ENCODE measurements at places on chromosomes 12 and 14.

- DNase-seq = no peak
Measured at GRCh38 chr12:82359115-82359478, 768 bp downstream of the METTL25 start.

- no peak for DNase-seq
Measured at GRCh38 chr12:111792155-111792855, 25.6 kb downstream of the ALDH2 start.

DNA sequence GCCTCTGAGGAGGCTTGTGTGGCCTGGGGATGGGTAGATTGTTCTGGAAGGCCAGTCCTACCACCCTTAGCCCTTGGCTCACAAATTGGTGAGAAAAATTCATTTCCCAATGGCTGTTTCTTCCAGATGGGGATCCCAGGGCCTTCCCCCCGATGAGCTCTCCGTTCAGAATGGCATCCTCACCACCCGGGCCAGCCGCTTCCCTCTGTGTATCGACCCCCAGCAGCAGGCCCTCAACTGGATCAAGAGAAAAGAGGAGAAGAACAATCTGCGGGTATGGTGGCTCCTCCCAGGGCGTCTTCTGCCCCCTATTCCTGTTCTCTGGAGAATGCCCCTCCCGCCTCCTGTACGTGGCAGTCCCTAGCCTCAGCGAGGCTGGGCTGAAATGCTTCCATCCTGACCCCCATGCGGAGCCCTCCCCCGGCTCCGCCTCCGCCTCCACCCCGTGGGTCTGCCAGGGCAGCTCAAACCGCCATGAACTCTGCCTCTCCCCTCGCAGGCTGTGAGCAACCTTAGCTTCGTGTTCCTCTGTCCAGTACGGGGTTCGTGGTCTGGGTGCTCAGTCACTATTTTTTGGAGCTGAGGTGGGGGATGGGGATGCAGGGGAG is 57.8 kb downstream of the CCDC92 start:
- DNase-seq = no peak

- no peak for DNase-seq
Measured at GRCh38 chr12:7039403-7039802, 21.1 kb upstream of the C1S start.

- DNase-seq = no peak
Measured at GRCh38 chr12:9347328-9348127, 139.3 kb upstream of the PZP start.

DNA sequence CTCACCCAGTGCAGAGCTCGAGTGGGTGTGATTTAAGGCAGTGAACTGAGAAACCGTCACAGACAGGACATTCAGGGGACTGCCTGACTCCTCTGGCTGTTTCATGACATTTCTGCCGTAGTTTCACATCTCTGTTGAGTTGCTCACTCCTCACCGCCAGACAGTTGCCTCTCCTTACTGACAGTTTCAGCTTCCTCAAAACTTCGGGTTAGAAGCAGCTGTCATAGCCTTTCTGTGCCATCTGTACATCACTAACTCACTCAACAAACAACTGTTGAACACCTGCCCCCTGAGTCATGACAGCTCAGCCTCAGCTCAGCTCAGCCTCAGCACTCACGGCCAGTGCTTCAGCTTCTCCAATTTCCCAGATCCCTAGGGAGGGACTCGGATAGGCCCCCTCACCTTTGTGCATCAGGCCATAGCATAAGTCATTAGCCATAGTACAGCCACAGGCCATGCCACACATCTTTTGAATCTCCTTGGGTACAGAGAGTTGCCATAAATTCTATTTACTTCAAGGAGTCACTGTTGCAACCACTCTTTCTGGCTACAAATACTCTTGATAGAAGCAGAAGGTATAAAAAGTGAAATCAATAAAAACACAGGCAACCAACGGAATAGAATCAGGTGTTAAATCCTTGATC is 6.2 kb upstream of the SLC15A4 start:
- no peak for DNase-seq

GRCh38 chr12:119082496-119082895 is 96.2 kb upstream of the HSPB8 start:
- no peak for DNase-seq

- DNase-seq = no peak
Measured at GRCh38 chr14:103989034-103989433, 46.7 kb upstream of the RD3L start.
